Hippocampal formation (tissue), 2 donors: ENCODE measurements at places on chromosomes 3 and 15.

- no peak for DNase-seq
Measured at GRCh38 chr3:137944593-137944992, 65.4 kb upstream of the CLDN18 start.

DNA sequence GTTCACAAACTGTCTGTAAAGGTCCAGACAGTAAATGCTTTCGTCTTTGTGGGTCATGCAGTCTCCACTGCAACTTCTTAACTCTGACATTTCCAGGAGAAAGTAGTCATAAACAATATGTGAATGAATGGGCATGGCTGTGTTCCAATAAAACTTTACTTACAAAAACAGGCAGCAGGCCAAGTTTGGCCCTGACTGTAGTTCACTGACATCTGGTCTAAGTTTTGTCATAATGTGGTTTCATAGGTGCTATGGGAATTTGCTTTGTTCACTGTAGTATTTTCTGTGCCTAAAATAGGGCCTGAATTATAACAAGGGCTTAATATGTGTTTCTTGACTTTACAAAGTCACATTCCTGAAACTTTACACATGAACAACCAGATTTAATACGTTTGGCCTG lies 186.0 kb upstream of the KBTBD8 start:
- no peak for DNase-seq

DNA sequence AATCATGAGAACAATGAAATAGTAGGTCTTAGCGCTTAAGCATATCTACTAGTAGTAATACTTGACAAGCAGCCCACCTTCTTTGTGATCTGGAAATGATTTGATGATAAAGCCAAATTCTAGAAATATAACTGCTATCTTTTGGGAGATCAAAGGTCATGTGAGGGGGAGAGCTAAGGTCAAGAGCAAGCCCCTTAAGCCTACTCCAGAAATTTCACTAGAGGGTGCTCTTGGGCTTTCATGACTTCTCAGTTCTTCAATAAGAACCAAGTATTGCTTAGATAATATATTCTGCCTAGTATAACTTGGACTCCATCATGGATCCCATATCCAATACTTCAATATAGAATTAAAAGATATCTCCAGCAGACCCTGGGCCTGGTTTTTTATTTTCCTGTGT lies 319.6 kb downstream of the ZBTB20 start:
- no peak for DNase-seq

DNA sequence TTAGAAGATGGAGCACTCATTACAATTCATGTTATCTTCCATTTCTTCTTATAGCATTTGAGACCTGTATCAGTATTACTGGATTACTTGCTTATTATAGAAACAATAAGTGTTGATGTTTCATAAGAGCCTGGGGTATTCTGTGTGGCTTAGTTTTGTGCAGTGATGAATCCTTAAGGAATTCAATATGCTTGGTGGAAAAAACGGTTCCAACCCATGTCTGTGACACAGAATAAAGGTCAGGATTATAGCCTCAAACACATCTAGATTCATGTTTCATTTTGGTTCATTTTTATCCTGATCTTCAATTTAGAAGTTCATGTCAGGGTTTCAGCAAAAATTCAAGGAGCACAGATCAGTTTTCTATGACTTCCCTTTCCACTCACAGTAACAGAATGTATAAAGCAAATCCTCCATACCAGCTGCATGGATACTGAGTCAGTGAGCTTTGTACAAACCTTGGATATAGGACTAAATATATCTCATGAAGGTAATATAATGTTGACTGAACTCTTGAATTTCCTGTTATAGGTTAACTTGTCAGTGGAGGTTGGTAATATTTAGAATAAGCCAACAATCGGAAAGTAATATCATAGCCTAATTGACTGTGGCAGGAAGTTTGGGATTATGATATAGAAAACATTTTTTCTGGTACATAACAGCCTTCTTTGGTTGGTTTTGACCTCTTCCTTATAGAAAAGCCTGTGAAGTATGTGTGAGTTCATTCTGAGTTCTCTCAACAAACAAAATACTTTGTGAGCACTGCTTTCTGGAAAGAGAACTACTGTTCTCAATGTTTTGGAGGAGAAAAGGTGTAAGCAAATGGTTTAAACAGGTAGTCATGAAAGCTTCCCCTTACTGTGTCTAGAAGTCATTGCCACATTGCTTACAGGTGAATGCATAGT lies 218.2 kb upstream of the TPM1 start:
- no peak for DNase-seq

DNA sequence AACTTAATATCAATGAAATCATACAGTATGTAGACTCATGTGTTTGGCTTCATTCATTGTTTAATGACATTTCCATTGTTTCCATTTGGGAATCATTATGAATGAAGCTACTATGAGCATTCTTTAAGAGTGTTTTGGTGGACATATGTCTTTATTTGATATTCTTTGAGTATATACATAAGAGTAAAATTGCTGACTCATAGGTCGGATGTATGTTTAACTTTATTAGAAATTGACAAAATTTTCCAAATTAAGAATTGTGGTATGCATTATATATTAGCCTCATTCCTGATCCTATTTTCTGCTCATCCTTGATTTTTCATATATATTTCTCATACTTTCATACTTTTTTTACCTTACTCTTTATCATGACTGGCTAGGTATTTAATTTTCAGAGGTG lies 28.7 kb upstream of the CMC1 start:
- no peak for DNase-seq

DNA sequence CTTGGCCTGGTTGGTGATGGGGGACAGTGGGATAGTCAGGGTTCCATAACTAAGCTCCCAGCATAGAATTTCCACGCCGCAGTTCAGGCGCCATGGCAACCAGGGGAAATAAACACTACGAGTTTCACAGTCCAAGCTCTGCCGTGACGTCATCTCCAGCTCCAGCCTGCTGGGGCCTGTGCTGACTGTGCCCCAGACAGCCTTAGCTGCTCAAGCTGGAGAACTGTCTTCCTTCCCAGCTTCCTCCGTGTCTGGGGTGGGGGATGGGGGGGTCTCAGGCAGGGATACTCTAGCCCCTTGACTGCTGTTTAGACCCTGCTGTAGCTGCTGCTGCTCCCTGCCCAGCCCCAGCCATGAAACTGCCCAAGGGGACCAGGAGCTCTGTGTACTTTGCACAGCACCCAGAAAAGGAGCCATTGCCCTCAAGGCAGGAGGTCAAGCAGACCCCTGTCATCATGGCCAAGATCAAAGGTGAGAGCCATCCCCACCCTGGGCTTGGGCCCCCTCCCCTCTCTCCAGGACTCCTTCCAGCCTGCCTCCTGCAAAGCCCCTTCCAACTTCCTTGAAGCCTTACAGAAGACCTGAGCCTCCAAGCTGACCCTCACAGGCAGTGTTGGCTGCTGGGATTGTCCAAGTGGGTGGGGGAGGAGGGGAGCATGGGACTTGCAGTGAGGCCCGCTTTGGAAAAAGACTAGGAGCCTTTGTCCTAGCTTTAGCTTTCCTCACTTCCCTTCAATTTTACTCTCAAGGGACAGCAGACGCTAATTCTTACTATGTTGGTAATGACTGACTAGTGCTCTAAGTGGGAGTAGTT lies 11.4 kb upstream of the CSPG4 start:
- DNase-seq = peak; percentile 36
